NCI-H1417 (cell line): ENCODE measurements at places on chromosomes 12 and 14.
A peak's percentile ranks its signal among the peaks of the same experiment; 100 is the strongest.

DNA sequence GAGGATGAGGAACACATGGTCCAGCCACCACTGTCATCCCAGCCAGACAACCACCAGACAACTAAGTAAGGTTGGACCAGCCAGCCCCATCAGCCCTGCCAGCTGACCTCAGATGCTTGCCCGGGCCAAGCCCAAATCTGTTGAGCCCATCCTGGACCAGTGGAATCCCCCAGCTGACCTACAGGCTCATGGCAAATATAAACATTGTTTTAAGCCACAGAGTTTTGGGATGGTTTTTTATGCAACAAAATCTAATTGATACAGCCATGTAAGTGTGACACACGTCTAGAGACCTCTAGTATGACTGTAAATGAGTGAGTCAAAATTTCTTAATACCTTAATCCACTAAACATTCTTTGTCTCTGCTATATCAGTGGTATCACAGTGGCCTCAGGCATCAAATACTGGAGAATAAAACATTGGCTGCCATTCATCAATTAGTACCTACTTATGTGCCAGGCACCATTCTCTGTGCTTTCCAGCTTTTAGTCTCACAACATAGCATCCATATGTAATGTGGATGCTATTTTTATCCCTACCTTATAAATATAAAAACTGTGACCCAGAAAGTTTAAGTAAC, 24.2 kb upstream of the NT5DC3 start:
- DNase-seq = no peak

DNA sequence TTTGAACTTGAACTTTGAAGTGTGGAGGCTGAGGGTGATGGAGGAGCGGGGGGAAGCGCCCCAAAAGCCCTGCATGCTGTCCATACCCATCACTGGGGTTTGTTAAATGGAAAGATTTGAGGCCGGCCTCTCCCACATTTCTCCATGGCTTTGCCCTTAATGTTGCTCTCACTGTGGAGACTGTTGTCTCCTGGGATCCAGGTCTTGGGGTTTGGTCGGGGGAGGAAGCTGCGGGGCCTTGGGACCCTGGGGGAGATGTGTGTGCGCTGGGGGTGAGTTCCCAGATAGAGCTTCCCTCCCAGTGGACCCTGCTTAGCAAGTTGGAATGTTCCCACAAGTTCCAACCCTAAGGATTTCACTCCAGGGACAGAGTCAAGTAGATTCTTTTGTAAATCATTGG, 28.0 kb upstream of the LRTM2 start:
- no peak for DNase-seq

GRCh38 chr12:123828854-123829547, 66.9 kb downstream of the DNAH10 start:
- DNase-seq = no peak

DNA sequence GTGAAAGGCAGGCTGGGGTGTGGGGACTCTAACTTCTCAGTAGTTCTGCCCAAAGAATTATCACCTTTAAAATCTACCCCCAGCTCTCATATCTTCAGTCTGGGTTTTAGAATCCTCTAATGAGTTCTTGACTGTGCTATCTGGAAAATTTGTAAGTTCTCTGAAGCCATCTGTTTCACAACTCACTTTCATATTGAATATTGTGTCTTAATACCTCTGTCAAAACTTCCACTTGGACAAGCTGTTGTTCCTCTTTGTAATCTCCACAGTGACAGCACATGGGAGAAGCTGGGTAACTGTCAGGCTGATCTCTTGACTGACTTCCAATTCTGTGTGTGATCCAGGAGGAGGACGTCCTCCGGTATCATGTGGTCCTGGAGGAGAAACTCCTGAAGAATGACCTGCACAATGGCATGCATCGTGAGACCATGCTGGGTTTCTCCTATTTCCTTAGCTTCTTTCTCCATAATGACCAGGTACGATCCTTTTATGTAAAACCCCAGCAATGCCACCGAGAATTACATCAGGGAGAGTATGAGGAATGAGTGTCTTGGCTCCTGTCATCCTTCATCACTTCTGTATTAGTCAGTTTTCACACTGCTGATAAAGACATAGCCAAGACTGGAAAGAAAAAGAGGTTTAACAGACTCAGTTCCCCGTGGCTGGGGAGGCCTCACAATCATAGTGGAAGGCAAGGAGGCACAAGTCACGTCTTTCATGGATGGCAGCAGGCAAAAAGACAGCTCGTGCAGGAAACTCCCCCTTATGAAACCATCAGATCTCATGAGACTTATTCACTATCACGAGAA, 111.9 kb downstream of the STAB2 start:
- DNase-seq = no peak

GRCh38 chr12:77648716-77649115, 182.0 kb upstream of the NAV3 start:
- DNase-seq = no peak

DNA sequence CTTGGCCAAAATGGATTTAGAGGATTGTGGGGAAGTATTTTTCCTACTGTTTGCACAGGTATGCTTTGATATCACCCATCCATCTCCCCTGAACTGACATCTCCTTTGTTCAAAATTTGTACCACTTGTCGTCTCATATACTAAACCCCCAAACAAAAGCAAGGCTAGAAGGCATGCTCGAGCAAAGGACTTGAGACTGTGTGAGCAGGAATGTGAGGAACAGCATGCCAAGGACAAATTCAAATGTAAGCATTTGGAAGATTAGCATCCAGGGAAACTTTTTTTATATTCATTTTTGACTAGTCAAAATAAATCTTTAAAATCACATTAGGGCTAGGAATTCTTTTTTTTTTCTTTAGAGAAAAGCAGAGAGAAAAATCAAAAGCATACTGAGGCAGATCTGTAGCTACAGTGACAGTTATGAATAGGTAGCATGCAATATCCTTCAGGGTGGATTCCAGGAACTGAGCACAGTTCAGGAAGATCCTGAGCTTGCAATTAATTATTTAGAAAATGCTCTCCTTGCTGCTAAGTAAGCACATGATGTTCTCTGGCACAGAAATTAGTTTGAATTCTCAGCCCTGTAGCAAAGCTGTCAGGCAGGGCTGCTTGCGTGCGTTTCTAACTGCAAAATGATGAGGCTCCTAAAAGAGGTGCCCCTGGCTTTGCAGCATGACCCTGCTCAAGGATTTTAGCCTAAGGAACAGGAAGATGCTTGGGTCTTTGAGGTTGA, 327.7 kb downstream of the LRIG3 start:
- DNase-seq = peak; percentile 14

- DNase-seq = no peak
Observed at GRCh38 chr14:70905301-70905700, 2.0 kb upstream of the PCNX1 start.

GRCh38 chr12:100159391-100160104, 16.9 kb upstream of the BLTP3B start:
- no peak for DNase-seq

GRCh38 chr12:16076970-16077522, 165.9 kb downstream of the DERA start:
- no peak for DNase-seq

DNA sequence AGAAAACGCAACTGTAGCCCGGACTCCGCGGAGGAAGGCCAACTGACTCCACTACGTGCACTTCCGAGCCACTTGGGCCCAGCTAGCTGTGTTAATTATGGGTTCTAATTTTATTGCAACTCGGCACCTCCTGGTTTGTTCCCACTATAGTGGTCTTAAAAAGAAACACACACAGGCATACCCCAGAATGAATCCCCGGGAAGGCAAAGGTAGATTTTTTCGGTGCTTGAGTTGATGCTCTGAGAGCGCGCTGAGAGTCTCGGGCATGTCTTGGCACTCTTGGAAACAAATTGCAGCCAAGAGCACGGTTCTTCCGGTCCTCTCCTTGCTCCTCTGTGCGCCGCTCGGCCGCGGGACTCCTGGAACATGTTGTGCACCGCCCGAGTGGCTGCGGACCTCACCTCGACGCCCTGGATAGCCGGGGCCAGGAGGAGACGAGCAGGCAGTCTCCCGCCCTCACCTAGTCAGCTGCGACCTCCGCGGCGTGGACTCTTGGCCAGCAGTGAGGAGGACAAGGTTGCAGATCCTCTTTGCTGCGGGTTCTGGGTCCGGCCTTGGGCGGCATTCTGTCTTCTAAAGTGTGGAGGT, 6.8 kb upstream of the PAX9 start:
- no peak for DNase-seq

GRCh38 chr12:12432364-12432763, 75.5 kb downstream of the BORCS5 start:
- DNase-seq = peak; percentile 41

DNA sequence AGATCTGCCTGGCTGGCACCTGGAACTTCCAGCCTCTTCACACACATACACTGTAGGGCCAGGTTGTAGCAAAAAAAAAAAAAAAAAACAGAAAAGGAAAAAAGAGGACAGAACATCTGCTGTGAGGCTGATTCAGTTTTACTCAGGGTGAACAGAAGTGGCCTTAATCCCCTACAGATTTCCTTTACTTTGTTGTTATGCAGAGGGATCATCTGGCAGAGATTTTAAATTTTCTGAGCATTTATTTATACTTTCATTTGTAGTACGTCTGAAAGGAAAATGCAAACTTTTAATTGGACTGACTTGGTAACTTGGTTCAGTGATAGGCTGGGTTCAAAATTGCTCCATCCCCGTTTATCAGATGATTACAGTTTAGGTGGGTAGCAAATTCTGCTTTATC, 50.8 kb upstream of the PRICKLE1 start:
- DNase-seq = no peak

DNA sequence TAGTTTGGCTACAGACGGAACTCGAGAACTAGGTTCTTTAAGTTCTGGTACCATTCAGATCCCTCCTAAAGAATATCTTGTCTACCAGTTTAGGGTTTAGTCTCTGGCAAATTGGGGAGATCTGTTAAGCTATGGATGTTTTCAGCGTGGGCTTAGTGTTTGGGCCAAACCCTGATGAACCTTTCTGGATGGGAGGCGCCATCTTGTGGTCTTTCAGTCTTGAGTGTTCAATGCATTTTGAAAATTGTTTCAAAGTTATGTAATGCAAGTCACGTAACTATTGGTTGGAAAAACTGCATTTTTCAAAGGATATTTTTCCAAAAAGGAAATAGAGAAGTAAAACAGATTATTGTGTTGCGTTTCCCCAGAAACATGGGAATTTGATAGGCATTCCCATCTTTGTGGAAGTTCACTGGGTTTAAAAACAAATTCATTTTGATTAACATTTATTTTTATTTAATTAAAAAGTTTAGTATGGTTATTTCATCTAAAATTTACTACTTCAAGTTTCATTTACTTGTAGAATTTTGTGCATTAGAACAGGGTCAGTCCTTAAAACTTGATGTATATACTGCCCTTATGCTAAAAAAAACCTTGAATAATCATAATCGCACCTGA, 169.0 kb downstream of the PRIMA1 start:
- peak; percentile 77 for DNase-seq

DNA sequence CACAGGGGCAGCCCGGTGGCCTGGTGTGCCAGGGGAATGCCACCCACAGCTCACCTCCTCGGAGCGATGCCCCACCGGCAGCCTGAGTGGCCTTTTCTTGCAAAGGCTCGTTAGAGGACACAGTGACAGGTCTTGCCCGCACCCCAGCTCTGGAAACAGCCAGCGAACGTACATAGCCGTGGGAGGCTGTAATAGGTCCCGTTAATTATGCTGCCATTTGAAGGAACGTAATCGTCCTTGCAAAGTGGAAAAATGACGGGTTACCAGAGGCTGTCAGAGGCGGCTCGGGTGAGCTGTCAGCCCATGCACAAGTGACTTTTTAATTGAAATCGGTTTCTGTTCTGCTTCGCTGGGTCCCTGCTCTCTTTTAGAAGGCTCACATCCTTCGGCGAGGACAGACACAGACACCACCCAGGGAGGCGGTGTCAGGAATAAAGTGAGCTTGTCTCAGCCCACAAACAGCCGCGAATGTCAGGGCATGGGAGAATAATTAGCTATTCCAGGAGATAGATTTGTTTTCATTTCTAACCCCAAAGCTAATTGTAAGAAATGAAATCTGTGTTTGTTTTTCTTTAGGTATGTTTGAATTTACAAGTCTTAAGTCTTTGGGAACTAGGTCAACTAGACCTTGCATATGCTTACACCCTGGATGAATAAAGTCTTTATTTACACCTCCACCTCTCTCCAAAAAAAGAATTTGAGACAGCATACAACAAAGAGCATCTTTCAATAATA, 77.2 kb upstream of the RFLNA start:
- peak; percentile 86 for DNase-seq

DNA sequence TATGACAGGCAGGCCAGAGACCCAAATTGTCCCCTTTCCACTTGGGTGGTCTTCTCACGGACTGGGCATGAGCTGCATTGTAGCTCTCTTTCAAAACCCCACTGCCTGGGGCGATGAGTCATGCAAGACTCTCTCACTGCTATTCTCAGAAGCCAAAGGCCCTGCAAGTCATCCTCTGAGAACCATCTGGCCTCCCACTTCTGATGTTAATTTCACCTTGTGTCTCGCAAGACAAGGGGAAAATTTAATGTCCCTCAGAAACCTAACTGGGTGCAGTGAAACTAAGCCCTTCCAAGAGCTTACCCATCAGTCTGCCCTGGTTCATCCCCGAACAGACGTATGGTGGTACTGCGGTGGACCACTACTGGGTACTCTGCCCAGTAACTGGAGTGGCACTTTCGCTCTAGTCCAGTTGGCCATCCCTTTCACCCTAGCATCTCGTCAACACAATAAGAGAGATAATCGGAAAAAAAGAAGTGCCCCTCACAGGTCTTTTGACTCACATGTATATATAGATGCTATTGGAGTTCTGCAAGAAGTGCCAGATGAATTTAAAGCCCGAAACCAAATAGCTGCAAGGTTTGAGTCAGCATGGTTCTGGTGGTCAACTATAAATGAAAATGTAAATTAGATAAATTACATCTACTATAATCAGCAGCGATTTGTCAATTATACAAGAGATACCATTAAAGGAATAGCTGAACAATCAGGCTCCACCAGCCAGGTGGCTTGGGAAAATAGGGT, 31.3 kb upstream of the LALBA start:
- DNase-seq = no peak

- peak; percentile 100 for DNase-seq
Observed at GRCh38 chr14:53630336-53630735, 326.3 kb downstream of the BMP4 start.

GRCh38 chr14:53249059-53249458, 95.9 kb upstream of the DDHD1 start:
- no peak for DNase-seq

- no peak for DNase-seq
Observed at GRCh38 chr14:93398491-93398890, 32.2 kb upstream of the UNC79 start.

- peak; percentile 41 for DNase-seq
Observed at GRCh38 chr12:116099652-116100432, 177.7 kb downstream of the MED13L start.

DNA sequence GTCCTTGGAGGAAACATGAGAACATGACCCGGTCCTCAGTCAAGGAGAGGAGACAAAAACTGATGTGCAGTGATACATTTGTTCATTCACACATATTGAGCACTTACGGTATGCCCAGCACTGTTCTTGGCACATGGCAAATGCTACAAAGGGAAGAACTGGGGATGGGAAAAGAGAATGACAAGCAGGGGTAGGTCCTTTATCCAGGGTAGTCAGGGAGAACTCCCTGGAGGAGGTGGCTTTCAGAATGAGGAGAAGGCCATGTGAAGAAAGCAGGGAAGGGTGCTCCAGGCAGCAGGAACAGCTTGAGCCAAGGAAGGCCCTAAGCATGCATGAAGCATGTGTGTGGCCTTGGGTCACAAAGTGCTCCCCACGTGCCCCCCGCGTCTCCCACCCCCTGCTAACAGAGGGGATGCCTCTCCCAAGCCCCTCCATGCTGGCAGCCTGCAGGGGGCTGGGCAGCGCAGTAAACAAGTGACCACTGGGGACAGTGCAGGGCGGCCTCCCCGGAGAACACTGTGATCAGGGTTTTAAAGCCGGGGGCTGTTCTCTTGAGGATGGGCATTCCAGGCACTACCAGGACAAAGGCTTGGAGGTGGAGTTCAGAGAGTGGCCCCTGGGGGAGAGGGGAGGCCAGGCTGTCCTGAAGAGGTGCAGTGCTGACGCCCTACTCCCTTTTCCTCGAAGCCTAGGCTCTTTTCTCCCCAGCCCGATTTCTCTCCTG, 71.0 kb downstream of the PHETA1 start:
- DNase-seq = no peak
